Islet precursor cell (in vitro differentiated cells): ENCODE measurements at places on chromosomes 7 and 10.

- no peak for DNase-seq
These were observed 157.7 kb downstream of the COBL start for GRCh38 chr7:51158742-51159445.

DNA sequence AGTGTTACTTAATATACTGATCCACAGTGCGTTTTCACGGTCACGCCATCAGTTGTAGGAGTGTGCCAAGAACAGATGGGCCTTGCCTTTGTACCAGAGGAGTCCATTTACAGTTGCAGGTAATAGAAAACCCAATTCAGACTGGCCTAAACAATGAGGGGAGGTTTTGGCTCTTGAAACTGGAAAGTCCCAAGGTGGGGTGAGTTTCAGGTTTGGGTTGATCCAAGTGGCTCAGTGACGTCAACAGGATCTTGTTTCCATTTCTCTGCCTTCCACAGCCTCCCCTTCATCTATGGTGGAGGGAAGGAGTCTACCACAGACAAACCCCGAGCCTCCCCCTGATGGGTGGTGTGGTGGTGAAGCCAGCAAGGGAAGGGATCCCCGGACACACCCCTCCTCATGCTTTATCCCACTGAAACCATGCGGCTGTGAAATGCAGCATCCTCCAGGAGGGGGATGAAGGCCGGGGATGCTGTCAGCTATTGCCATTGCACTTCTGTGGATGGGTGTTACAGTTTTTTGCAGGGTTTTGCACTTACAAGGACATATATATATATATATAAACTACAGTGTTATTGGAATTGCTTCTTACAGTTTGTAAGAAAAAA is 14.8 kb upstream of the SH2D4B start:
- DNase-seq = no peak

GRCh38 chr7:140867467-140868462 is 57.0 kb downstream of the BRAF start:
- DNase-seq = no peak

DNA sequence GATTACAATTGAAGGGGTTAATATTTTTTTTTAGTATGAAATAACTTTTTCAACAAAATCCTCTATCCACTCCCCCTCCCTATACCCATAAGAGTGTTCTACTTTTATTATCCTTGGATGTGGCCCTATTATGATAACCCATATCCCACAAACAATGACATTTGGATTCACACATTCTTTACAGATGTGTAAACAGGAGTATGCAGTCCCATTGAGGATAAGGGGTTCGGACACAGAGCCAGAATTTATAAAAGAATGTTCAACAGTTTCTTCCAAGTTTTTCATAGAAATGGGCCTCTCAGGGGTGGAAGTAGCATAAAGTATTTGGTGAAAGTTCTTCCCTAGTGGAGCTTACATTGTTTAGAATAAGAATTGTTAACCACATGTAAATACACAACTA is 16.1 kb upstream of the PCLO start:
- DNase-seq = no peak

DNA sequence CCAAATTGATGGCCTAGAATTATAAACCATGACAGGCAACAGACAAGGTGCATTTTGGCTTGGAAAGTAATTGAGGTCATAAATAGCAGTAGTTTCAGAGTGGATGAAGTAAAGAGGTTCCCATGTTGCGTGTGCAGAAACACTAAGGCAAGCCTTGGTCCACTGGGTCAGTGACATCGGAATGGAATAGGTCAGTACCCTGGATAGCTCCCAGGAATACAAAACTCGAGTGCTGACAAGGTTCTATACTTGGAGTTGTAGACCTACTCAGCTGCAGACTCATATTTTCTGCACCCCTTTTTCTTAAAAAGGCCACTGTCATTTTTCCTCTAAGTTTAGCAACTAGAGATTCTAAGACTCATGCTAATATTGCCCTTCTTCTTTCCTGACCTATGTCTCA is 132.8 kb downstream of the DYNC1I1 start:
- no peak for DNase-seq

GRCh38 chr10:26860102-26860442 is 686 bp downstream of the ABI1 start:
- peak; percentile 76 for DNase-seq

DNA sequence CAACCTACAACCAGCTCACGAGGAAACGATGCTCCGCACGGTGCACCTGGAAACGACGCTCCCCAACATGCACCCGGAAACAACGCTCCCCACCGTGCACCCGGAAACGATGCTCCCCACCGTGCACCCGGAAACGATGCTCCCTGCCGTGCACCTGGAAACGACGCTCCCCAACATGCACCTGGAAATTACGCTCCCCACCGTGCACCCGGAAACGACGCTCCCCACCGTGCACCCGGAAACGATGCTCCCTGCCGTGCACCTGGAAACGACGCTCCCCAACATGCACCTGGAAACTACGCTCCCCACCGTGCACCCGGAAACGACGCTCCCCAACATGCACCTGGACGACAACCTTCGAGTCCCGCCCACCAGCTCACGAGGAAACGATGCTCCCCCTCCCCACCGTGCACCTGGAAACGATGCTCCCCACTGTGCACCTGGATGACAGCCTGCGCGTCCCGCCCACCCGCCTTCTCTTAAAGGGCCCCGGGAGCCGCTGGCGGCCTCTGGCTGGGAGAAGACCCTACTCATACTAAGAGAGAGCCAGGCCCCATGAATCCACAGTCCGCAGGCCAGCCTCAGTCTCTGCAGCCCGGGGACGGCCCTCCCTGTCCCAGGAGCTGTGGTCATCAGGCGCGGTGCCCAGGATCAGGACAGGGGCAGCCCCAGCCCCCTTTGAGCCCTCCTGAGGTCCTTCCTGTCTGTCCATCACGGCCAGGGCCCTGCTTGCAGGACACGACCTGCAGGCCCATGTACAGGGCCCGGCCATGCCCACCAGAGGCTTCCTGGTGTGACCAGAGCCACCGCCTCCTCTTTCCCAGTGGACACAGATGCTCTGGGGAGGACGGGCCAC is 98.3 kb downstream of the PDGFA start:
- DNase-seq = no peak

DNA sequence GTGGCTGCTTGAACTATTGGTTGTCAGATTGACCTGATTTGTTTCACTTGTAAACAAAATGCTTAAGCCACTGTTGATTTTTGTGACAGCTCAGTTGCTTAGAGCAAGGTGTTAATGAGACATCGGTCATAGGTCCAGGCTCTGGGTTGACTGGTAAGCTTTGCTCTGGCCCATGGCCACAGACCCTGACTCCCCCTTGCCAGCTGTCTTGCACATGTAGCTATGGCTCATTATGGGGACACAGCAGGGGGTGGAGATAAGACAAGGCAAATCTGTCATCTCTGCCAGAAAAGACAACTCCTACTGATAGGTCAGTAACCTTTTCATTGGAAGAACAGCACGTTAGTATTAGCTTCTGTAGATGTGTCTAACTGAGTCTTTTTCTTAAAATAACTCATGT is 95.3 kb downstream of the KAT6B start:
- no peak for DNase-seq

DNA sequence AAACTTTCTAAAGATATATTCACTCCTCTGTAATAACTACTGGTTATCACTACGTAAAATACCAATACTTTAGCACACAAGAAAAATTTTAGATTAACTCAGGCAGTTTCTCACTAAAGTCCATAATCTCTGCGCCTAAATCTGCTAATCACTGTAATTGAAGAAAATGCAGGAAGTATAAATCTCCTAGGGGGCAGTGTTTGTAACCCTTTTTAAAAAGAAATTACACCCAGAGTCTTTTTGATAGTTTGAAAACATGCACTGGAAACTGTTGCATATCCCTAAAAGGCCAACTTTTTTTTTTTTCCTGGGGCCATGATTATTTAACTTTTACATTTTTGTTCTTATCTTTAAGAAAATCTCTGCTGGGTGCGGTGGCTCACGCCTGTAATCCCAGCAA is 209.6 kb downstream of the KIAA1217 start:
- DNase-seq = no peak

DNA sequence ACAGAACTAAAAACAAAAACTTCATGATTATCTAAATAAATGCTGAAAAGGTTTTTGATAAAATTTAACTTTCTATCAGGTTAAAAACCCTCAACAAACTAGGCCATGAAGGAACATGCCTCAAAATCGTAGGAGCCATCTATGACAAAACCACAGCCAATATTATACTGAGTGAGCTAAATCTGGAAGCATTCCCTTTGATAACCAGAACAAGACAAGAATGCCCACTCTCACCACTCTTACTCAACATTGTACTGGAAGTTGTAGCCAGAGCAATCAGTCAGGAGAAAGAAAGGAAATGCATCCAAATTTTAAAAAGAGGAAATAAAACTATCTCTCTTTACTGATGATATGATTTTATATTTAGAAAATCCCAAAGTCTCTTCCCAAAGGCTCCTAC is 228.7 kb downstream of the CHRM2 start:
- DNase-seq = no peak

DNA sequence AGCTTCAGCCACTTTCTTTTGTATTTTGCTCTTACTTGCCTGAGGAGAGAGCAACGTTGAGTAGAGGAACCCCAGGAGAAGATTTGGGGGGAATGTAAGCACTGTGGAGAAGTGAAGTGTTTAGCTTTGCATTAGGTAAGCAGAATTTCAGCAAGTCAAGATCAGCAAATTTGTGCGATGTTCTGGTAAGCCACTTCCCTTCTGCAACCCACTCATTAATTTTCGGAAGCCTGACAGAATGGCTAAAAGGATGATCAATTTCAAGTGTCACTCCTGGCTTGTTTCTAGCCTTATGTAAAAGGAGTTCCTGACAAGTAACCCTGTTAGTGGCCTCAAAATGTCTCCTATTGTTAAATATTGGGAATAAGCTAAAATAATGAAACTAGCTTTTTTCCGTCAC is 48.5 kb upstream of the NXPH1 start:
- no peak for DNase-seq

DNA sequence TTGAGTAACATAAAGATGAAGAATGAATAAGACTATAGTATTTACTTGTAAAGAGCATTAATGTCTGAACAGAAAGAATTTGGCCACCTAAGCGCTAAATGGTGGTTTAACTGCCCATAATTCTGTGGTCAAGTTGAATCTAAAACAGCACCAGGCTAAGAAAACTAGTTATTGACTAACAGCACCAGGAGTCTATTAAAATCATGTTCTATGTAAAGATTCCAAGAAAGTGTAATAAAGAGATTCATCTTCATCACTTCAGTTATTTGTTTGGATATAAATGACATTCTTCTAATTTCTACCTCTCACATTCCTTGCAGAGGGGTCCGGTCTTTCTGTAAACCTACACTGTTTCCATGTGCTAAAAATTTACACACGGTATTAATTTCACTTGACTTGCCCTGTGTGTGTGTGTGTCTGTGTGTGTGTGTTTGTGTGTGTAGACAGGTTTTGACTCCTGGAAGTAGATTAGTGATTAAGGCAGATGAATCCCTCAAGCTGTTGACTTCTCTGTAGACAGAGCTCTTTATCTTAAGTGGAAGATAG is 84.4 kb downstream of the KLF6 start:
- DNase-seq = no peak

DNA sequence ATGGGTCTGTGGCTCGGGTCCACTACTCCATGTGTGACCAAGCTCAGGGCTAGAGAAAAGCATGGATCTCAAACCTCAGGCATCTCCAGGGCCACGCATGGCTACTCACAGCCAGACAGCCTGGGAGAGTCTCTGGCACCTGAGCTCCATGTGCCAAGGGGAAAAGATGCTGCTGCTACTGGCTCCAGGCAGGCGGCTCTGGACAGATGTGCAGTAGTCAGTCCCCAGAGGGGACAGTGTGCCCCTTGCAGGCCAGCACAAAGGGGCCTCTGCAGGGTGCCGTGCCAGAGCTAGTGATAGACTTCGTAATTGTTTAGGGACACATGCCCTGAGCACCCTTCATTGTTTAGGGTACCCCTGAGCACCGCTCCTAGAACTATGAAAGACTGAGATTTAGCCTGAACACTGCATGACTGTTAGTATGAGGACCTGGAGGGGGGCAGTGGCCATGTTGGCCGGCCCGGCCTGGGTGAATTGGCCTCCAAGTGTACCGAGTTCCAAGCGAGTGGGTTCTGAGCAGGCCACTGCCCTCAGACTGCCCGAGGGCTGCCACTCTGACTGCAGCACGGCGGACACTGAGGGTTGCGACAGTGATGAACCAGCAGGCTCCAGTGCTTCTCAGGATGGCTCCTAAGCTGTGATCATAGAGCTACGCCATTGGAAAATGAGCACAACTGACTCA is 80.7 kb downstream of the TCERG1L start:
- no peak for DNase-seq

- no peak for DNase-seq
These were observed 35.4 kb downstream of the MALSU1 start for GRCh38 chr7:23334482-23335056.

GRCh38 chr7:154953006-154953684 is 49.8 kb downstream of the PAXIP1 start:
- peak; percentile 75 for DNase-seq

GRCh38 chr7:30029696-30030095 is 1.5 kb downstream of the PLEKHA8 start:
- no peak for DNase-seq

DNA sequence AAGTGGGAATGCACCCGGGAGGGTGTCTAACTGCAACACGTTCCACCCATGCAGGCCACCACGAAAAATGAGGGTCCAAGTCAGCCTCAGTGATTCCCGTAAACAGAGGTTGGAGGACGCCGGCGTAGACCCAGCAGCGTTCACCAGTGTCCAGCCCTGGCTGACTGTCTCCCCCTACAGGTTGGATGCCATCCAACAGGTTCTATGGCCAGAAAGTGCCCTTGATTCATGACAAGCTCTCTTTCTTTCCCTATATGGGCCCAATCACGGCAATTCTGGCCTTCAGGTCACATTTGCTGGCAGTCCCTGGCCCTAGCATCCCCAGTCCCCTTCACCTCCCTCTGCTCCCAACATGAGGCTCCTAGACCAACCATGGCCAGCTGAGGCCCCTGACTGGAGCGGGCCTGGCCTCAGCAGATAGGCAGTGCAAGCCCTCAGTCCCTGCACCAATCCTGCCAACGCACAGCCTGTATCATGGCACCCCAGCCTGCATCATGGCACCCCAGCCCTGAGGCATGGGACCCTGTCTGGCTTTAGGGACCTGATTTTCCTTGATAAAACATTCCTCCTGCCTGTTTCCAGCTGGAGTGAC is 227.4 kb downstream of the GRID1 start:
- peak; percentile 68 for DNase-seq

GRCh38 chr7:77778535-77778934 is 19.7 kb downstream of the TMEM60 start:
- no peak for DNase-seq

DNA sequence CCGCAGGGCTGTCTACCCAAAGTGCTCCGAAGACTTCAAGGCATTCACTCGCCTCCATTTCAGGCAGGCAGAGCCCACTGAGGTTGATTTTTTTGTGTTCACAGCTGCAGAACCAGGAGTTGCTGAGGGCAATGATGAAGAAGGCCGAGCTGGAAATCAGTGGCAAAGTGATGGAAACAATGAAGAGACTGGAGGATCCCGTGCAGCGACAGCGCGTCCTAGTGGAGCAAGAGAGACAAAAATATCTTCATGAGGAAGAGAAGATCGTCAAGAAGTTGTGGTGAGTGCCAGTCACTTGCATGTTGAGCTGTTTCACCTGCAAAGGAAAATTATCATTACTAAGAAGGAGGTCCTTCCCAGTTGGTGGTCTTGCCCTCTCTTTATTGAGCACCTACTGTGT is 210.5 kb downstream of the ARHGAP21 start:
- peak; percentile 60 for DNase-seq
